ENCODE measurements at places on chromosomes 16 and 17.
A peak's percentile ranks its signal among the peaks of the same experiment; 100 is the strongest.

GRCh38 chr16:74020095-74020670 is 276.4 kb upstream of the PSMD7 start:
- DNase-seq, result no peak

DNA sequence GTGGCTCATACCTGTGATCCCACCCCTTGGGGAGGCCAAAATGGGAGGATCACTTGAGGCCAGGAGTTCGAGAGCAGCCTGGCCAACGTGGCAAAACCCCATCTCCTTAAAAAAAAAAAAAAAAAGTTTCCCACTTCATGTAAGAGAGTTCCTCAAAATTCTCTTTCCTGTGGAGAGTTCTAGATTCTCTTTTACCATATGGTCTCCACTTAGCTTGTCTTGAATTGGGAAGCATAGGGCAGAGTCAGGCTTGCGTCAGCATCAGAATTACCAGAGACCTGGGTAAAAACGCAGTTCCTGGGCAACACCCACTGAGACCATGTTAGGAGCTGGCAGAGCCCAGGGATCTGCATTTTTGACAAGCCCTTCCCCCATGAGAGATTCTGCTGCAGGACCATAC is 158.4 kb downstream of the CCDC182 start:
- DNase-seq, result no peak

DNA sequence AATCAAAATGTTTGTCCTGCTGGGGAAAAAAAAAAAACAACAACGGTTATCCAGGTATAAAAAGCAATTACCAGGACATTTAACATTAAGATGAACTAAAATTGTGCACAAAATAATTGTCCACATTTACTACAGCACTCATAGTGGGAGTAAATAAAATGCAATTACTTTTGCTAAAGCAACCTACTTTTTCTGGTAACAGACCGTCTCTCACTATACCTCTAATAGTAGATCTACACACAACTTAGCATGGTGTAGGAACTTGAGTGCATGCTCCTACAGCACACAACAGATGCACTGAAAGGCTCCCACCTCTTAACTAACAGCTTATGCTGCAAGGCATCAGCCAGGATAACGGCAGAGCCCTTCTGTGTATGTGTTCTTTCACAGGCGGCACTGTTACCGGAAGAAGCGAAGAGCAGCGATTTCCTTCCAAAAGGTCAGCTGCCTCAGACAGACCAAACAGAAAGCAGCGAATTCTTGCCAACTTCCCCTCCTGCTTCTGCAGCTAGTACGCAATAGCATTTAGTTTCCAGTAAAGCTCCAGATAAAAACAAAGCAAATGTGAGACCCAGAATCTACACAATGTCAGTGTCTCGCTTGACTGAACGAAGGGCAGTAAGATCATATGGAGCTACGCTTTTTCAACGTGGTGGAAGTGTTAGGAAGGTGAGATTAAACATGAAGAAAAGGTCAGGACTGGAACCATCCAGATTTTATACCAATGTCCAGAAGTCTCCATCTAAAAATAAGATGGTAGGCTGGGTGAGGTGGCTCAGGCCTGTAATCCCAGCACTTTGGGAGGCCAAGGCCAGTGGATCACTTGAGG is 27.6 kb downstream of the STAT5B start:
- peak; percentile 50 for DNase-seq

DNA sequence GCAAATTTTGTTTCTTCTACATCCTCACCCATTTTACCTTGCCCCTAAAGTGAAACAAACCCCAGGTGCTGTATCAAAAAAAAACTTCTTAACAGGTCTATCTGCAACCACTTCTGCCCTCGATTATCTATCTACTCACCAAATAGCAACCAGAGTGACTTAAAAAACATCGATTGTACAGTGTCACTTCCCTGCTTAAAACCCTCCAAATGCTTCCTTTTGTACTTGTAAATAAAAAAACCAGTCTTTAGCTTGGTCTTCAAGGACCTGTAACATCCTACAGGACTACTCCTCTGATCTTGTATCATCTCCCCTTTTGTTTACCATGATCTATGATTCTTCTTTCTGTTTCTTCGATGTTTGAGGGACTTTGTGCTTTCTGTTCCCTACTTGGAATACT is 82.7 kb upstream of the CORO6 start:
- no peak for DNase-seq

GRCh38 chr16:77399066-77399465 is 35.8 kb downstream of the ADAMTS18 start:
- no peak for DNase-seq

GRCh38 chr16:4109250-4109736 is 6.9 kb downstream of the ADCY9 start:
- no peak for DNase-seq

- no peak for DNase-seq
Measured at GRCh38 chr16:68800257-68800875, 43.0 kb upstream of the TANGO6 start.

GRCh38 chr17:13785981-13786598 is 184.4 kb upstream of the HS3ST3A1 start:
- DNase-seq, result no peak

GRCh38 chr16:80577485-80578280 is 36.9 kb downstream of the DYNLRB2 start:
- DNase-seq, result no peak

GRCh38 chr17:77341069-77341541 is 200.3 kb downstream of the SEC14L1 start:
- DNase-seq, result no peak

DNA sequence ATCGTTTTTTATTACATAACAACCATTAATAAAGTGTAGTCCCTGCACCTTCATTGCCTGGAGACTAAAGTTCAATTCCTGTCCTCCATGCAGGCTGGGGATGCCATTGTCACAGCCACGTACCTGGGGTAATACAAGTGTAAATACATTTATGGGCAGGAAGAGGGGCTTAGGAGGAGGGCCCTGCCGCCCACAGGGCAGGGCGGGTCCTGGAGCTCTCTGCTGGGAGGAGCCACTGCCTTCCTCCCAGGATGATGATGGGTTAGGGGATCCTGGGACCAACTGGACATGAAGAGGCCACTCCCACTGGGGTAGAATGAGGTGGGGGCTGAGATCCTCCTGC is 44.1 kb upstream of the SLC38A10 start:
- no peak for DNase-seq

DNA sequence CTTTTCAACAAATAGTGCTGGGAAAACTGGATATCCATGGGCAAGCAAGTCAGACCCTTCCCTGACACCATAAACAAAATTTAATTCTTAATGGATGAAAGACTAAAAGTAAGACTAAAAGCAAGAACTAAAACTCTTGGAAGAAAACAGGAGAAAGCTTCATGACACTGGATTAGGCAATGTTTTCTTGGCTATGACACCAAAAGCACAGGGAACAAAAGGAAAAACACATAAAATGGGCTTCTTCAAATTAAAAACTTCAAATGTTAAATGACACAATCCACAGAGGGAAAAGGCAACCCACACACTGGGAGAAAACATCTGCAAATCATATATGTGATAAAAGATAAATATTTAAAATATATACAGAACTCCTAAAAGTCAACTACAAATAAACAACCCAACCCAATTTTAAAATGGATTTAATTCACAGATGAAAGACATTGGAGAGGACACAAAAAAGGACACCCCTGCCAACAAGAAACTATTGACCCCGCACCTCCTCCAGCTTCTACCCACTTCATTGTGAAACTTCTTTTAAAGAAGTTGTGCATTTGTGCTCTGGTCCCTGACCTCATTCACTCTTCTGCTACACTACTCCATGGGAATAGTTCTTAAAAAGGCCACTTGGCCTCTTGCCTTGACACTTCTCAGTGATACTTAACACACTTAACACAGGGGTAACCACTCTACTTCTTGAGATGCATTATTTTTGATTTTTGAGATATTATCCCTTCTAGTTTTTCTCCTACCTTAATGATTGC is 80.3 kb downstream of the TRIM37 start:
- DNase-seq, result no peak

DNA sequence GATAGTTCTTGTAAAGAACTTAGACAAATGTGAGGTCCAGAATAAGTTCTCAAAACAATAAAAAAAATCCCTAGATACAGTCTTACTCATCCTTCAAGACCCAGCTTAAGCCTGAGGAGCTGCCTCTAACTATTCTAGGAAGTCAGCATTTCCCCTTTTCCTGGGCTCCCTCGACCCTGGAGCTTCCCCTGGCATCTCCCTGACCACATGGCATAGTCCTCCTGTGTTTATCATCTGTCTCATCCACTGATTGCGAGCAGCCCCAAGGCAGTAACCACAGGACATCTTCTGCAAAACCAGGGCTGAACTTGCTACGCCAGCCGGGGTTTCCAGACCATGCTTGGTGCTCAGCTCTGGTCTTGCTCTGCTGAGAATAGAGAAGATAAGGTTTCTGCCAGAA is 36.7 kb upstream of the NLRP1 start:
- no peak for DNase-seq

DNA sequence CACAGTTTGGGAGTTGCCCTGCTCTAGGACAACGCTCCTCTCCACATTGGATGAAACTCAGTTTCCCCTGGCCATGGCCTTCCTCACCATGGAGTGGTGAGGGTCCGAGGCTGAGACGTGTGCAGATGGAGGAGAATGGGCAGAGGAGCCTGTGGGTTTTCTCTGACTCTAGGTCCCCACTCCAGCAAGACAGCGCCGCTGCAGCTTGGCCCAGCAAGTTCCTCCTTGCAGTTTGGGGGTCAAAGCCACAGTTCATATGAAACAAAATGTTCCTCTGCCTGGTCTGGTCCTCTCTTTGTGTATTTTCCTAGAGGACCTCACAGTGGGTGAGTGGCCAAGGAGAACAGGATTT is 2.3 kb downstream of the C16orf54 start:
- no peak for DNase-seq

DNA sequence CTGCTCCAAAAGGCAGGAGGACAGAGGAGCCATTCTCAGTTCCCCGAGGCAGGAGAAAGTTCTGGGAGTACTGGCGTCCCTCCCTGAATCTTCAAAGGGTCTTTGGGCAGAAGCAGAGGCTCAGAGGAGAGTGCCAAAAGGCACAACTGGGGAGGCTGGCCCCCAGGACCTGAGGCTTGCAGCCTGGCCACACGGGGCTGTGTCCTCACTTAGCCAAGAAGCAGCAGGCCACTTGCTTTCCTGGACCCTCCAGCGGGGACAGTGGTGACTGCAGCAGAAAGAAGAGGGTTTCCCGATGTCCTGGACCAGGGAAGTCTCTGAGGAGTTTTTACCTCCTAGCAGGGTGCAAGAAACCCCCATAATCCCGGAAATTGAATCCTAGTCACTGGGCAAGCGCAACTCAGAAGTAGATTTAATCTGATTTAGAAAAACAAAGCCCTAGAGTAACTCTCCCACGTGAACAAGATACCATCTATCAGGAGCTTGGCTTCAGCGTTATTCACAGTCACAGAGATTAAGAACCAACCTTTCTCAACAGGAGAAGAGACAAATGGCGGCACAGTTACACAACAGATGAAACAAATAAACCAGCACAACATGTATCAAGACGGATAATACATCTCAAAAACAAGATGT is 25.5 kb upstream of the BCO1 start:
- DNase-seq, result no peak

GRCh38 chr16:50996166-50996829 is 154.8 kb downstream of the SALL1 start:
- DNase-seq, result no peak

DNA sequence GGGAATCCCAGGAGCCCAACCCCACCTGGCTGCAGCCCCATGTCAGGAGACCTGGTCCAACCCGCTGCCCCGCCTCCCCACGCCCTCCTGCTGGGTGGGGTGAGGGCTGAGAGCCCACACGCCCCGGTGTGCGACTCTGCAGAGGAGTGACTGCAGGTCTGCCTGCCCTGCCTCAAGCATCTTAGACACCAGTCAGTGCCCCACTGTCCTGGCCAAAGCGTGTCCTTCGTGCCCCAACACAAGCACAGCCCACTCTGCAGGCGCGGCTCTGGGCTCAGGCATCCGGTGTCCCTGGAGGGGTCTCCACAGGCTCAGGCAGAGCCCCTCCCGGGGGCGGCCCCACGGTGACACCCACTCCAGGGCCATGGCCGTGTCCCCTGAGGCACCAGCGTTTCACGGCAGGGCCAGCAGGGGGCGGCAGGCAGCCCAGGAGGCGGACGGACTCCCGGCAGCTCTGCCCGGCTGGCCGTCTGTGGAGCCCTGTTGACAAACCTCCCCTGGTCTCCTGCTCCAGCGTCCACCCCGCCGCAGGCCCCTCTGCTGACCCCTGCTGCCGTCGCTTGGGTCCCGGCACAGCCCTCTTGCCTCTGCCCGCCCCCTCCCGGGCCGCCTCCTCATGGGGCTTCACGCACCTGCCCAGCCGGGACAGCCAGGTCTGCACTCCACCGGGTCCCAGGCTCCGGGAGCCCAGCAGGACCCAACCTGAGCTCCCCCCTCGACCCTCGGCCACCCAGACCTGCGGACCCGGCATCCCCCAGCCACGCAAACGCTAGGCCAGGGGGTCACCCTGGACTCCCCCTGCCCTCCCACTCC is 8.6 kb upstream of the UBE2I start:
- DNase-seq, result no peak

DNA sequence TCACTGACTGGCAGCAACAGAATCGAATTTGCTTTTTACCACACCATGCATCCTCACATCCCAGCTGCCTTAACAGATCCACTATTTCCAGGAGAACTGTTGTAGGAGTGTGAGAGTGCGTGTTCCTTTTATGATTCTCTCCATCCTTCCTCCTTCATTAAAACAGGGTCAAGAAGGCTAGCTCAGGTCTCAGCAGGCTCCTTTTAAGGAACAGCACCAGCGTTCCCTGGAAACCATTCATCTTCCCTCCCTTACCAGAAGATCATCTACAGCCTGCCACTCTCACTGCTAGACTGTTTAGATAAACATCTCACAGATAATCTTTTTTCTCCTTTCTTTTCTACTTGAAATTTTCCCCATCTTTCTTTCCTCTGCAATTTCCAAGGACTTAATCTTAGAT is 1531.9 kb upstream of the CDH8 start:
- DNase-seq, result no peak

DNA sequence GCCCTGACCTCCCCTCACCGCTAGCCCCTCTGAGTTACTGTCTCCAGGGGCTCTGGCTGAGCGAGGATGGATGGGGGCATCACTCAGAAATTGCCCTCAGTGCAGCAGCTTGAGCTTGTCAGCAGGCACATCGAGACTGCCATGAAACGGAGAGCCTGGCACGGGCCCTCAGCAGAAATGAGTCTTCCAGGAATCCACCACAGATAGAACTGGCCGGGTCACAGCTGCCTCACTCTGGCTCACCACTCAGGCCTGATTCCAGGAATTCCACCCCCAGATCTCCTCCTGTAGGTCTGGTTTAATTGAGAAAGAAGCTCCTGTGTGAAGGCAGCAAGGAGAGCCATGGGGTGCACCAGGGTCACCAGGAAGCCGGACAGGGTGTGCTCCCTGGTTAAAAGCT is 85.5 kb downstream of the GSG1L start:
- no peak for DNase-seq

DNA sequence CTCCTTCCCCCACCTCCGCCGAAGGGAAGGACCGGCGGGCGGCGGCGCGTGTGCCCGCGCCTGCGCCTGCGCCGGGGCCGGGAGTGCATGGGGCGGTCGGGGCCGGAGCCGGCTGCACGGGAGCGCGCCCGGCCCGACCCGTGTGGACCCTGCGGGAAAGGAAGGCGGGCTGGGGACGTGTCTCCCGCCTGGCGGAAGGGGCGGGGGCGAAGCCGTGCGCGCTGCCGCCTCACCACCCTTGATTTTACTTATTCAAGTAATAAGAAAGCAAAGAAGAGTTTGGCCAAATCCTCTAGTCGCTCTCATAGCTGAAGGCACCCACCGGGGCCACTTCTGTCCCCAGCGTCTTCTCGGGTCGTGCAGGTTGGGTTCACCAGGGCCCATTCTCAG is 596 bp upstream of the PFN1 start:
- DNase-seq, result peak; percentile 12
